Activated T-helper 1 cell treated with anti-CD3 and anti-CD28 coated beads, Interleukin-2, amount 50 U/mL, for 16 hours (primary cell): ENCODE measurements at places on chromosomes 13 and 19.

DNA sequence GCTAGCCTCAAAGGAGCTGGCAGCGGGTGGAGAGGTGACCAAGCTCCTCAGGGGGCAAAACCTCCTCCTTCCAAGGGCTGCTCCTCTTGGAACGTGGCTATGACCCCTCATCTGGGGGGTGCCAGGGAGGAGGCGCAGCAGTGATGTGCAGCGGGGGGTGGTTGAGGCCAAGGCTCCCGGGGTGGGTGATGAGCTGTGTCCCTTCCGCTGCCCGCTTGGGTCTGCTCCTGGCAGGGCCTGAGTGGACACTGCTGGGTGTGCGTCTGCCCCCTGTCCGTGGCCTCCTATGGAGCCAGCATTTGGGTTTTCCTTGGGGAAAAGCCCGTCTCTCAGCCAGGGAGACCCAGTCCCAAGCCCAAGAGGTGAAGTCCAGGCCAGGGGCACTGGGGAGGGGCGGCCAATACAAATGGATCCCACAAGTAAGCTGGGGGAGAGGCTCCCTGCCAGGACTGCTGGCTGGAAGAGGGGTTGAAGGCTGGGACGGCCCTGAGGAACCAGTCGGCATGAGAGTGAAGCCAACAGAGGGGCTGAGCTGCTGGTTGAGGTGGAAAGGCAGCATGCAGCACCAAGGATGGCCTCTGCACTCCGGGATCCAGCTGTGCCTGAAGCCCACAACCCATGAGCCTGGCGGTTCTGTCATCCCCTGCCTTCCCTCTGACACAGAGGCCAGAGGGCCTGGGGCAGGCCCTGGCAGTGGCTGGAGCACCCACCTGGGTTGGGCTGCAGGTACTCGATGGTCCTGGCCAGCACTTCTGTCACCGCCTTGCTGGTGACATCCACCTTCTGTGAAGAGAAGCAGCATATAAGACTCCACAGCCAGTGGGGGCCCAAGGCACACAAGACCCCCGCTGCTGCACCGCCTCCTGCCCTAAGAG is 22.7 kb downstream of the MPND start:
- DNase-seq: no peak

GRCh38 chr13:69028936-69029335 is 1078.7 kb upstream of the ATXN8OS start:
- no peak for DNase-seq

DNA sequence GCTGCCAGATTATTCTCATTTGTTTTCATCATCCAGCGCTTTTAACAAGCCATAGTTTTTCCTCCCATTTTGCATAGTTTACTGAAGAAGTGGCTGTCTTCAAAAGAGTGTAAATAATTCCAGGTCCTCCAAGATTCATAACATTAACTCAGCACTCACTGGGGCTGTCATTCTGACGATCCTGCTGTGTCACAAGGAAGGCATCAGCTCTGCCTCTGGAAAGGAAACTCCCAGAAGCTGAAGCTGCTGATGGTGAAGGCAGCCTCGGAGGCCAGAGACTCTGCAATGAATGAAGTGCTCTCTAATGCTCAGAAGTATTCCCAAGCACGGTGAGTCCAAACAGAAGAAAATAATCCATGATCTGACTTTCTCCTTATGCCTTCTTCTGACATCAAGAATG is 60.0 kb downstream of the FLT1 start:
- DNase-seq: no peak

- DNase-seq: no peak
Observed at GRCh38 chr13:82993417-82993816, 888.9 kb downstream of the SLITRK1 start.

- DNase-seq: no peak
Observed at GRCh38 chr19:10913716-10914340, 14.6 kb downstream of the YIPF2 start.

DNA sequence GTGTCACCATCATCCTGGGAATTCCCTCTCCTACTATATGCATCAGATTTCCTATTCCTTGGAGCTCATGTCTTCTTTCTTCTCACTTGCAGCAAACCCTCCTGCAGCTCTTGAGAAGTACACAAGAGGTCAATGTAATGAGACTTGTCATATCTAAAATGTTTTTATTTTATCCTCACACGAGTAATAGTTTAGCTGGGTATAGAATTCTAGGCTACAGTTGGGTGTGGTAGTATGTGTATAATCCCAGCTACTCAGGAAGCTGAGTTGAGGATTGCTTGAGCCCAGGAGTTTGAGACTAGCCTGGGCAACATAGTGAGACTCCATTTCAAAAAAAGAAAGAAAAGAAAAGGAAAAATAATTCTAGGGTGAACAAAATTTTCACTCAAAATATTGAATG is 24.4 kb downstream of the EEF1AKMT1 start:
- no peak for DNase-seq

DNA sequence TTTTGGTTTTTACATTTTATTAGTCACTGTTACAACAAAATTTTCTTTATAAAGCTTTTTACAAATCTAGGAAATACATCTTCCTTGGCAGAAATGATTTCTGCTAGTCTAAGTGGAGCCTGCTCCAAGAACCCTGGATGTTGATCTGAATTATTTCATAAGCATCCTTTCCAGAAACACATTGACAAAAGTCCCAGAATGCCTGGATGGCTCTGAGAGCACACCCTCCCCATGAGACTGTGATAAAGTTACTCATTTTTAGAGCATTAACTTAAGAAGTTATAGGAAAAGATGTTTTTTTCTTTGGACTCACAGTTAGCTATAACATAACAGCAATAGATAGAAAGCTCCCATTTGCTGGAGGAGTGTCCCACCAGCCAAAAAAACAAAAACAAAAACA is 559.6 kb upstream of the SPRY2 start:
- no peak for DNase-seq

GRCh38 chr13:36417331-36417730 is 15.0 kb upstream of the CCNA1 start:
- no peak for DNase-seq

DNA sequence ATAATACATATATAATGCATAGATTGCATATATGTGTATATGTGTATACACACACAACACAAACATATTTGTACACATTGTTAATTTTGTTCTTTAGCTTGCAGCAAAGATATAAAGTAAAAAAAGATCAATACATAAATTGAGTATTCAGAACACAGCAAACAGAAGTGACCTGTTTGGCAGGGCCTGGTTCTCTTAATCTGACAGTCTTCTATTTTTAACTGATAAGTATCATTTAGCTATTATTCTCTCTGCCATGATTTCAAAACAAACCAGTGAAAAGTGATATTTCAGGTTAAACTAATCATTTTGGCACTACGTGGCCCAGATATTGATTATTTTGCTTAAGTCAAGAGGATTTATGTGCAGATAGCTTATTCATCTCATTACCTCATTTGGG is 309.4 kb downstream of the OXGR1 start:
- DNase-seq: no peak

- no peak for DNase-seq
Observed at GRCh38 chr13:33285420-33286124, at the start of gene STARD13. STARD13 (minus strand) TSS chr13:33285755; CDS start chr13:33285638, 117 bp downstream.

DNA sequence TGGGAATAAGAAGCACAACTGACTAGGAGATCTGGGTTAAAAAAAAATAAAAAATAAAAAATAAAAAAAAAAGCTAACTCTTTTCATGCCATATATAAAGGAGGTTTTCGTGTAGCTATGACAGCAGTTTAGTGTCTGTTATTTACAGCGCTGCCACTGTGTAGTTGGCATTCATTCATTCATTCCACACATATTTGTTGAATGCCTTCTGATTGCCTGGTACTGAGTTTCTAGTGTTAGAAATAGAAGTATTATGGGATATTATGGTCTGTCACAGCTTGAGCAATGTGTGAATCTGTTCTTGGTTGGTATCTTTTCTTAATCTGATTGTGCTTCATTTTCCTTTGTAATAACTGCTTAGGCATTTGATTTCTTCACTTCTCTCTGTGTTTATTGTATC is 237.4 kb downstream of the NBEA start:
- DNase-seq: no peak

- DNase-seq: no peak
Observed at GRCh38 chr13:106415442-106415841, 120.0 kb downstream of the EFNB2 start.

GRCh38 chr13:27372896-27373295 is 51.5 kb upstream of the GTF3A start:
- DNase-seq: no peak

DNA sequence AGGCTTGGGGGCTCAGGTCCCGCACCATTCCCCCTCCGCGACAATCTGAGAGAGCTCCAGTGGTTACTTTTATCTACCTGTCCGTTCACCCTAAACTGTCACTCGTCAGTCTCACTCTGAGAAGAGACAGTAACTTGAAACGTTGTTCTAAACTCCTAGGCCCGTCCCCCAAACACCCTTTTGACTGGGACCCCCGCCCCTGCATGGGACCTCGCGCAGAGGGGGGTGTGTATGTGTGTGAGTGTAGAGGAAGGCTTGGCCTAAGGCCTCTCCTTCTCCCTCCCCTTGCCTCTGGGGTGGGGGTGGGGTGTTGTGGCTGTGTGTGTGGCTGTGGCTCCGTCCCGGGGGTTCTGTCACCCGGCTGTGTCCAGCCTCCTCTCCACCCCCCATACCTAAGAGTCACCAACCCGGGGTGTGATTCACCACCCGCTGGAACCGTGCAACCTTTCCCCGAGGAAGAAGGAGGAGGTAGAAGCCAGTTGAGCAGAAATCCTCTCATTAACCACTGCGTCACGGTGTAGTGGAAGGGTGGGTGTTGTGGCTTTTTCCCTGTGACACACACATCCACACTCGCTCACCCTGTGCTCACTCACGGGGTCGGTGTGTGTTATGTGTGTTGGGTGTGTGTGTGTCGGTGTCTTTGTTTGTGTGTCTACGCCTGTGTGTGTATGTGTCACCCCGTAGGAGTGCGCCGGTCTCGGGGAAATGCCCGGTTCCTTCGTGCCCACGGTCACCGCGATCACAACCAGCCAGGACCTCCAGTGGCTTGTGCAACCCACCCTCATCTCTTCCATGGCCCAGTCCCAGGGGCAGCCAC is 2.4 kb downstream of the FOSB start:
- DNase-seq: no peak

DNA sequence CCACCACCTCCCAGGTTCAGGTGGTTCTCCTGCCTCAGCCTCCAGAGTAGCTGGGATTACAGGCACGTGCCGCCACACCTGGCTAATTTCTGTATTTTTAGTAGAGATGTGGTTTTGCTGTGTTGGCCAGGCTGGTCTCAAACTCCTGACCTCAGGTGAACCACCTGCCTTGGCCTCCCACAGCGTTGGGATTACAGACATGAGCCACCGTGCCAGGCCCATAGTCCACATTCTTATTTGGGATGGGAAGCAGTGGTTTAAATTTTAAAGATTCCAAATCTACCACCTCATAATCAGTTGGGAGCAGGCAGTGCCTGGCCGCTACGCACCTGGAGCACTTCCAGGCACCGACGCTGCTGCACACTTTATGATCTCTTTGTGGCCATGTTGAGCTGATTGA is 160.6 kb upstream of the SOX1 start:
- no peak for DNase-seq

GRCh38 chr19:12994701-12995595 is at the start of gene NFIX:
NFIX (plus strand) TSS chr19:12995475; CDS start chr19:12995838, 363 bp downstream.
- DNase-seq: peak; percentile 38

DNA sequence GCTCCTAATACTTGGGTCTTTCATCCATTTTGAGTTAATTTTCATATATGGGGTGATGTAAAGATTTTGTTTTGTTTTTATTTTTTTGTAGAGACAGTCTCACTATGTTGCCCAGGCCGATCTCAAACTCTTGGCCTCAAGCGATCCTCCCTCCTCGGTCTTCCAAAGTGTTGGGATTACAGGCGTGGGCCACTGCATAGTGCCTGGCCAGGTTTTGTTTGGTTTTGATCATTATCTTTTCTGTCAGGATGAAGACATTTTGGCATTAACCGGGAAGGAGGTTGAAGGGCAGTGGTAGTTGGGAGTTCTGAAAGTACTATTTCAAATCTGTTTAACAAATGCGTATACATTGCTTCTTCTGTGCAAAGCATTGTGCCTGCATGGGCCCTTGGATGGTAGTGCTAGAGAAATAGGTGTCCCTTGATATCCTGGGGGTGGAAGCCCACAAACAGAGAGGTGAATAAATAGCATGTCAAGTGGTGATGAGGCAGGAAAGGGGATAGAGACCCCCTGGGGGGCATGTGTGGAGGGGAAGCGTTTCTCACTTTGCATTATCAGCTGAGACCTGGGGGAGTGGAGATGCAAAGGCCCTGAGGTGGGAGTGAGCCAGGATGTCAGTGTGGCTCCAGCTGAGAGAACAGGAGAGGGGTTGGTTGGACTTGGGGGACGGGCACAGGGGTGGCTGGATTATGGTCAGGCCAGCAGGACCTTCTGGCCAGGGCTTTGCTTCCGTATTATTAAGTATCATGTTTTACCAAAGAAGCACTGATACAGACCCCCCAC is 41.4 kb downstream of the GATAD2A start:
- no peak for DNase-seq

DNA sequence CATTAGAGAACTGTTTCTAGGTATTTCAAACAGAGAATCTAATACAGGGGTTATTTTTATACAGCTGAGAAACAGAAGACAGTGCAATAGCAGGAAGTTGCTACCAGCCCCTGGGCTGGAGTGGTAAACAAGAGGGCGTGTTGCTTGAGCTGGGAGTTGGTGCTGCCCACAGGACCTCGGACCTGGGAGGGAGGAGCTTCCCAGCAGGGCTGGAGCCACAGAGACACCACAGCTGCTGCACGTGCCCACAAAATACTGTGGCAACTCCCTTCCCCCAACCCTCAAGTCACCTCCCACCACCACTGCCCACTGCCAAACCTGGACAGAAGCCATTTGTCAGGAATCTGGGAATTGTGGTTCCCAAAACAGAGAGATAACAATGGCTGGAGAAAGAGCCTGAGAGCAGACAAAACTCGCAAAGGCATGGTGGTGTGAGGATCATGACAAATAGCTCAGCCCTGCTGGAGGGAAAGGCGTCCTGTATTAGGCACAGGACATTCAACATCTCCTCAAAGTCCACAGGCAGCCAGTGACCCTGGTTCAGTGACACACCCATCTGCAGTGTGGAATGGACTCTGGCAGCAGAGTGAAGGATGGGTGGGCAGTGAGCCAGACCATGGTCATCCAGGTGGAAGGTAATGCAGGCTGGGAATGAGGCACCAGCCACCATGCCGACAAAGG is 57.2 kb downstream of the SPATA13 start:
- no peak for DNase-seq

DNA sequence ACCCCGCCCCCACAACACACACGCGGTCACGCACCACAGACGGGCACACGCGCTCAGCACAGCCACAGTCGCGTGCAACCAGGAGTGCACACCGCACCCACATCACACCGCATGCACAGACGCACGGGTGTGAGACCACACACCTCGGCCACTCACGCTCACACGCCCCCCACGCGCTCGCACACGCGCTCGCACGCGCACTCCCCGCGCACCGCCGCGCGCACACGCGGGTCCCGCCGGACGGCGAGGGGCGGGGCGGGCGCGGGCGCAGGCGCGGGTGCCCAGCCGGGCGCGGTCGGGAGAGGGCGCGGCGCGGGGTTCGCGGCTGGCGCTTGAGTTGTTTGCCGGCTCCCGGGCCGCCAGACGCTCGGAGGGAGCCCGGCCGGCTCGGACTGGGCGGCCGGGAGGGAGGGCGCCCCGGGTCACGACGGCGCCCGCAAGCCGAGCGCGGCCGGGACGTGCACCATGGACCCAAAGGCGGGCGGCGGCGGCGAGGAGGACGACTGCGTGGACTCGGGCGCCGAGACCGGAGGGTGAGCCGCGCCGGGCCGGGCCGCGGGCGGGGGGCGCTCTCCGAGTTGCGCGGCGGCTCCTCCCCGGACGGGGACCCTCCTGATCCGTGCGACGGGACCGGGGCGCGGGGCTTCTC is at the start of gene FAM124A:
FAM124A (plus strand) TSS at position 362 of the 649 bp plus-strand sequence; CDS start at position 466, 104 bp downstream.
- DNase-seq: no peak
